ENCODE measurements at places on chromosomes 11 and 22.

DNA sequence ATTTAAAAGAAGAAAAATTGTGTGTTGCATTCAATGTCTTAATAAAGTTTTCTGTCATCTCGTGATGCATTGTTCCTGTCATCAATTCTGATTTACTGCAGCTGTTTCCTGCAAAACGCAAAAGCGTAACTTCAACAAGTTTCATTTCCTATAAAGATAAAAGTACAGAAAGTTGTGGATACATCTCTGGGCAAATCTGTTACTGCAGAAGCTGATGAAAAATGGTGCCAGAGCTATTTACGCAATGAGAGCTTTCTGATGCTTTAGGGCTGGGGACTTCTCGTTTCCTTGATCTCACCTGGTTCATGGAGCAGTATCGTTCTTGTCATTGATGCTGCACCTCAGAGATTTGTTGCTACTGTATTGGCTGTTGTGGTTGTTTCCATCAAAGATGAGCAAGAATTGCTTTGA lies 15.5 kb upstream of the MS4A12 start:
- DNase-seq = no peak

- no peak for DNase-seq
Measured at GRCh38 chr11:121540627-121541026, 87.9 kb upstream of the SORL1-AS1 start.

DNA sequence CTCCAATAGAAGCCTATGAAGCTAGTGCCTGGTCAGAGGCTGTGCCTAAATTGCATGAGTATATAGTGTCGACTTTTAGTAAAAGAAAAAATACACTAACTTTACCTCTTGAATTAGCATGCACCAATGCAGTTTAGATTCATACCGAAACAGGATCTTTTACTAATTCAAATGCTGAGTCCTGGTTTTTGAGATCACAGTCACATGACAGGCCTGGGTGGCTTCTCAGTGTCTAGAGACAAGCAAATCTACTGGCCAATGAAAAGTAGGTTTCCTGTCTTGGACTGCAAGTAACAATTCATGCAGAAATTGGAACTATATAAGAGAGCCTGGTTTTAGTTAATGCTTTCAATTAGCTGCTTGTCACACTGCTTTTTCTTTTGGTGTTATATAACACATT lies 7.2 kb downstream of the ARHGEF12 start:
- DNase-seq = no peak

- DNase-seq = no peak
Measured at GRCh38 chr22:25570486-25570885, 6.0 kb downstream of the GRK3 start.

GRCh38 chr11:118338637-118339061 lies 3.9 kb downstream of the CD3D start:
- DNase-seq = peak; percentile 23

DNA sequence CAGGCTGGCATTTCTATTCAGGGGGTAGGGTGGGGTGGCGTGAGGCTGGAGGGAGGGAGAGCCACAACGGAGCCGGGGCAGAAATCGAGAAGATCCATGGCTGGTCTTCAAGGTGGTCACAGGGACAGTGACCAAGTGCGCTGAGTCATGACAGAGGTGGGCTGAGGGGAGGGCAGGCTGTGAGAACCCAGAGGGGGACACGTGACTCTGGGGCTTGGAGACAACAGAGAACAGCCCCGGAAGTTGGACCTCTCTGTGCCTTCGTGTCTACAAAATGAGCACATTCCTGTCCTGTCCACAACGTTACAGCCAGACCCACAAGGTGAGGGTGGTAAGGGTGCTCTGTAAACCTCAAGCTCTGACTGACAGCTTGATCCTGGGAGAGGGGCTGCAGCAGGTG lies 35.1 kb upstream of the ARFGAP3 start:
- no peak for DNase-seq

- DNase-seq = peak; percentile 7
Measured at GRCh38 chr11:29483831-29484230, 533.0 kb downstream of the KCNA4 start.

- DNase-seq = peak; percentile 52
Measured at GRCh38 chr11:46001448-46001914, 79.0 kb downstream of the LARGE2 start.

GRCh38 chr11:7892059-7892699 lies 38.9 kb downstream of the OR10A6 start:
- DNase-seq = peak; percentile 85

GRCh38 chr11:73830261-73830660 lies 42.6 kb downstream of the MRPL48 start:
- DNase-seq = no peak

GRCh38 chr11:134908583-134908982 lies 496.5 kb upstream of the B3GAT1 start:
- DNase-seq = no peak

GRCh38 chr11:95093548-95093947 lies 3.9 kb downstream of the ENDOD1 start:
- peak; percentile 19 for DNase-seq

- no peak for DNase-seq
Measured at GRCh38 chr11:131644204-131644795, 273.9 kb downstream of the NTM start.

GRCh38 chr11:78298291-78298771 lies 109.6 kb downstream of the USP35 start:
- no peak for DNase-seq

Data from GM23248 (cell line).